ENCODE measurements at places on chromosomes 16 and 17.

- DNase-seq, result no peak
Observed at GRCh38 chr16:76278086-76278485, 885 bp downstream of the CNTNAP4 start.

- DNase-seq, result no peak
Observed at GRCh38 chr17:76307966-76308338, at the start of gene QRICH2. Gene QRICH2, minus strand, starts transcription at chr17:76308276. Its CDS starts 278 bp downstream, at chr17:76307998.

- DNase-seq, result no peak
Observed at GRCh38 chr16:22373662-22374310, 633 bp downstream of the CDR2 start.

DNA sequence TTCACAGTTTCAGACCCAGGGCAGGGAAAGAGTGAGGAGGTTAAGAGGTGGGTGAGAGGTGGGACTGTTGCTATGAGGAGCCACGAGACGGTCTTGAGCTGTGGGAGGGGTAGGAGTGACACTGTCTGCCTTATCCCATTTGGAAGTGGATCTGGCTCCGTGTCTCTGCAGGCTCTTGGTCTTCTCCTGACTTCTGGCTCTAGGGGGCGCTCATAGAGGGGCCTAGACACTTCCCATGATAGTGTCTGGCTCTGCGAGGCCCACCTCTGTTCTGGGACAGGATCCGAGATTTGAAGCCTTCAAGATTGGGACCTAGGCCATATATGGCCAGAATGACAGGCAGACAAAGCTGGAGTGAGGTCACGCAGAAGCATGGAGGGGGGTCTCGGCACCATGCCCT, 204.5 kb downstream of the GSG1L start:
- DNase-seq, result no peak

DNA sequence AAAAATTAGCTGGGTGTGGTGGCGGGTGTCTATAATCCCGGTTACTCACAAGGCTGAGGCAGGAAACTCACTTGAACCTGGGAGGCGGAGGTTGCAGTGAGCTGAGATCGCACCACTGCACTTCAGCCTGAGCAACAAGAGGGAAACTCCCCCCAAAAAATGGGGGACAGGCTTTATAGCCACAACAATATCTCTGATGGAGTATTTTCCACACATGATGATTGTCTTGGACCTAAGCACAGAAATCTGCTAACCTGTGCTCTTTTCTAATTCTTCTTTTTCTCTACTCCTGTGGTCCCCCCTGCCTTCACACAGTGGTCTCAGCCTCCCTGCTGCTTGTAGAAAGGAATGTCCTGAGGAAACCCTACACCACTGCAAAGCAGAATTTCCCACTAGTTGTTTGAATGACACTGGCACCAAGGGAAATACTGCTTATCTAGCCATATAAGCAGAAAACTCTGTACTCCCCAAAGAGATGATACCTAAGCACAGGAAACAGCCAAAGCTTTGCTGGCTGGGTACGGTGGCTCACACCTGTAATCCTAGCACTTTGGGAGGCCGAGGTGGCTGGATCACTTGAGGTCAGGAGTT, 117.6 kb downstream of the USP31 start:
- no peak for DNase-seq

DNA sequence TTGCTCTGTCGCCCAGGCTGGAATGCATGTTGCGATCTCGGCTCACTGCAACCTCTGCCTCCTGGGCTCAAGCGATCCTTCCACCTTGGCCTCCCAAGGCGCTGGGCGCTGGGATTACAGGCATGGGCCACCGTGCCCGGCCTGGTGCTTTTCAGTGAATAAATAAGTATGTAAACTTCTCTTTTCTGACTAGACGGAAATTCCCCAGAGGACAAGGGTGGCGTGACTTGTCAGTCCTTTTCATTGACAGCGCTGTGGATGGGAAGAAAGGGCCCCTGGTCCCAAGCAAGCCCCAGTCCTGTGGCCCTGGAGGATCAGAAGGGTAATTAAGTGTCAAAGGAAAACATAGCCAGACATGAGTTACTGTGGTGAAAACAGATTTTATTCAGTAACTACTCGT, 9.6 kb upstream of the SPN start:
- DNase-seq, result no peak

GRCh38 chr17:65662196-65662595, 100.7 kb upstream of the AXIN2 start:
- DNase-seq, result peak; percentile 47

DNA sequence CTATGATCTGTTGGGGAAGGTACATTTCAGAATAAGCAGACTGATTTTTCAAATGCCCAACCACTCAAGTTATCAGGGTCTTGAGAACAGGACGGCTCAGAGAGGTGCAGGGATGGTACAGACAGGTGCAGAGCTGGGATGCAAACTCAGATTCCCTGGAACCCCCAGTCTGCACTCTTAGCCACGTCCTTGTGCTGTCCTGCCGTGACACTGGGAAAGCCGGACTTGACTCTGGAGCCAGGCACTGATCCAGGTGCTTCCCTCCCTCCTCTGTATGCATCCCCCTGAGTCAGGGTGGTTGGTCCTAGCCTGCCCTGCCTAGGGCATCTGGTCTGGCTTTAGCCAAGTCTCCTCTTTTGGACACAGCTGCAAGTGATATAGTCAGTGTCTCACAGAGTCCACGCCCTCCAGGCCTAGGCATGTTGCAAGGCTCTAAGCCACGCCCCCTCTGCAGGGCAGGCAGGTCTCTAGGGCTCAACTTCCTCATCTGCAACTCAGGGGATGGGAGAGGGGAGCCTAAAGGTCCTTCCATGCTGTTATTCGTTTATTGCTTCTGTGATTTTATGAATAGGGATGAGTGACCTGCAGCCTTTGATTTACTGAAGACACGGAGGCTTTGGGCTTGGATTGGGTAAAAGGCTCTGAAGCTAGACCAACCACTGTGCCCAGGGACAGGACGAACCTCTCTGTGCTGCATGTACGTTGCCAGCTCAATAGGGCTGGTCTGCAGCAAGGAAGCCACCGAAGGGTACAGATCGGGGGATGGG, 97.3 kb downstream of the SDK2 start:
- peak; percentile 5 for DNase-seq

- DNase-seq, result no peak
Observed at GRCh38 chr16:27974896-27975540, 88.5 kb downstream of the GSG1L start.

DNA sequence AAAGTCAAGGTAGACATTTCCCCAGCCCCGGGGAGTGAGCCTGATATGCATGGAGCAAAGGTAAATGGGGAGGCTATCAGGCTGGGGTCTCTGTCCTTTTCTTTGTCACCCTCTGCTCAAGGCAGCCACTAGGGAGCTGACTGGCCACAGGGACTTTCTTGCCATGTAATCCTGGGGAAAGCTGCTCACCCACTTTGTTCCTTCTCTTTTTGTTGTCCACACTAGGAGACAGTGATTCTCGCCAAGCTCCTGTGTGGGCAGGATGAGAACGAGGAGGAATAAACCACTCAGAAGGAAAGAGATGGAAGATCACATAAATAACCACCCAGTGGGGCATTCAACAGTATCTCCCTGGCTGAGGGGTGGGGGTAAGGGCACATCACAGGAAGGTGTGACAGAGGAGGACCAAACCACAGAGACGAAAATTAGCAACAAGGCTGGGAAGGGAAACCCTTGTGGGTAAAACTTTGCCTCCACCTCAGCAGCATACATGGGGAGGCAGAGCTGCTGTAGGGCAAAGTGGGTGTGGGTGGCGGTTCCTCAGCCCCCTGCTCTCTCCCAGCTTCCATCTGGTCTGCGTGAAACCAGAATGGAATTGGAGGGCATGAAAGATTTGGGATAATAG, 26.2 kb upstream of the CCL1 start:
- no peak for DNase-seq

DNA sequence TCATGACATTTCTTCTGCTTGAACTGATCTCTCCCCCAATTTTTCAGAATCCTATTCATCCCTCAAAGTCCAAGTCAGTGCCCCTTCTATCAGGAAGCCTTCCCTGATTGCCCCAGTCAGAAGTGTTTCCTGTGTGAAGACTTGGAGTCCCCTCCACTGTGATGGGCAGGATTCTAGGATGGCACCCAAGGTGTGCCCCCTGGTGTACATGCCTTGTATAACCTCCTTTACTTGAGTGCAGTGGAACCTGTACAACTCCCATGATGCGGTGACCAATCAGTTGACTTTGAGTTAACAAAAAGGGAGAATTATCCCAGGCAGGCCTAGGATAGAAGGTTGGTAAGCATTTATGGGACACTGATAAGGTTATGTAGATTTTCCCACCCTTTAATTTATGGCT, 23.4 kb downstream of the MYH13 start:
- DNase-seq, result no peak

- DNase-seq, result no peak
Observed at GRCh38 chr17:16473044-16474011, 18.7 kb downstream of the LRRC75A start.

- DNase-seq, result no peak
Observed at GRCh38 chr17:54544249-54544648, 356.4 kb upstream of the TOM1L1 start.

DNA sequence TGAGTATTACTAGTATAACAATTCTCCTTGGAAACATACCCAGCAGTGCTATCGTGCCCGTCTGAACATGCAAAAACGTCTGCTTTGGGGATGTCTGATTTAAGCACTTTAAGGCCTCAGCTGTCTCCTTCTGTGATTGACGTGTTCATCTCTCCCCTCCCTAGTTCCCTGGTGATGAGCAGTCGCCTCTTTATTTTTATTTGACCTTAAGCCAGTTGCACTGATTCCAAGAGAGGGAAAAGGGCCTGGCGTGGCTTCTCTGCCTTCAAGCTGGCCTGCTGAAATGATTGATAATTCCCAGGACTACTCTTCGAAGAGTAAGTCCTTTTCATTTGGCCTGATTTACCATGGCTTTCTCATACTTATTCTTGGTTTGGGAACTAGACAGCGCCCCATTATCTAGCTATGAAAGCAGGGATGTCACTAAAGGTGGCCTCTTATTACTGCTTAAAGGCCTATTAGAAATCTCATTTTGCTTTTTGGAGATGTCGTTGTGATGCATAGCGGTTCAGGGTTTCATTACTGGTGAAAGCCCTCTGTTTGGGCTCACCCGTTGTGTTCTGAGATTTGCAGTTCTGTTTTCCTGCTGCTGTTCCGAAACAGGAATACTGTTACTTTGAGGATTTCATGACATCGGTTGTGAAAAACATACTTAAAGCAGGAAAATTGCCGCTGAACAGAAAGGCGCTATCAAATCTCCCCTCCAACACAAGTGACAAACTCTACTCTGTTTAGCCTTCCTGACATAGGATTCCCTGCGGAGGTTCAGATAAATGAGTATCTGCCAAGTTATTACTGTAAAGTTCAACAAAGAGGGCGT, 65.5 kb downstream of the IQCK start:
- DNase-seq, result no peak

DNA sequence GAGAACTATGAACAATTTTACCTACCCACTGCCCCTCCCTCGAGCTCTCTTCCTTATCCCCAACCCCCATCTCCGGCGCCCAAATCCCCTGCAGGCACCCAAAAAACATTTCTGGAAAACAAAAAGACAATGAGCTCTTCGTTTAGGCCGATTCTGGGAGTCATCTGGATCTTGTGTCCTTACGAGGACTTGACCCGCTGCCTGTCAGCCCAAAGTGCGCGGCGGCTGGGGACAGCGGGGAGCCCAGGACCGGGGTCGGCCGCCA, 524 bp downstream of the STRADA start:
- DNase-seq, result no peak

DNA sequence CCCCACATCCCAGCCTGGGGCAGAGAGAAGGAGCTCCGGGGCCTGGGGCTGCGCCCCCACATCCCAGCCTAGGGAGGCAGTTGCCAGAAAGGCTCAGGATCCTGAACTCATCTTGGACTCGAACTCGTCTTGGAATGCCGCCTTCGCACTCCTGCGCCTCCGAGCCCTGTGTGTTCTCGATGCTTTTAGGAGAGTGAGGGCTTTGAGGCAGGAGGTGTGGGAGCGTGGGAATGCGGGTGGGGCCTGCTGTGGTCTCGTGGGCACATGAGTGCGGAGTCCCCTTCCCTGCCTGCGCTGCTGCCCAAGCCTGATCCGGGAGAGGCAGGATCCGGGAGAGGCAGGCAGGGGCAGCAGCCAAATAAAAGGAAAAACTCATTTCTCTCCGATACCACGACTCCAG, 1.2 kb downstream of the BHLHA9 start:
- no peak for DNase-seq

DNA sequence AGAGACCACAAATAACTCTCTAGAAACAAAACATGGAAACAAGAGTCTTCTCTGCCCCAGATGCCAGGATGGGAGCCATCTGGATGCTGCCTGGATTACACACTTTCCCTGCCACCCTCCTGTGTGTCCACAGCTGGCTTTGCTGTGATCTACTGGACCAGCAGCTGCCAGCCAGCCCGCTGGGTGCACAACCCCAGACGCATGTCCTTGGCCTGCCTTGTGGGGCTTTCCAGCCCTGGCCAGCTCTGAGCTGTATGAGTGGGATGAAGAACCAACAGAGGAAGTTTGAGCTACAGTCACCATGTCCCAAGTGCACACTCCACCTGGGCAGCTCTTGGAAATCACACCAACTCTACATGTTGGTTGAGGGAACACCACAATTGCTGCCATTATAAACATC, 57.0 kb upstream of the TNRC6C start:
- no peak for DNase-seq

All from BJ (cell line).